ENCODE measurements at places on chromosomes 3 and 15.

DNA sequence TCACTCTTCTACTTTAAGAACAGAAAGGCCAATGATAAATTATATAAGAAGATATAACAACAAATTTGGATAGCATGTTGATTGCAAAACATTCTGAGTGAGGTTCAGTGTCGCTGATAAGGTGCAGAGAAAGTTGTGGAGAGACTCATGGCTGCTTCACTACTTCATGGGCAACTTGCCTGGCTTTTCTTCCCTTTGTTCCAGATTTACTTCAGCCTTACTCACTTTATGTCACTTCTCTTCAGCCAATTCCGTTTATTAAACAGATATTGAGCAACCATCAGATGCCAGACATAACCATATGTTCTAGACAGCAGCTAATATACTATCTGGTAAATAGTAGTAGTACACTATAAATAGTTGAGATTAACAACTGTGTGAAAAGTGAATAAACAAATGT lies 150.0 kb upstream of the CHL1 start:
- DNase-seq, result no peak

- no peak for DNase-seq
Observed at GRCh38 chr15:60283936-60284335, 113.8 kb downstream of the ANXA2 start.

GRCh38 chr15:54605556-54605955 lies 591.2 kb downstream of the RSL24D1 start:
- no peak for DNase-seq

DNA sequence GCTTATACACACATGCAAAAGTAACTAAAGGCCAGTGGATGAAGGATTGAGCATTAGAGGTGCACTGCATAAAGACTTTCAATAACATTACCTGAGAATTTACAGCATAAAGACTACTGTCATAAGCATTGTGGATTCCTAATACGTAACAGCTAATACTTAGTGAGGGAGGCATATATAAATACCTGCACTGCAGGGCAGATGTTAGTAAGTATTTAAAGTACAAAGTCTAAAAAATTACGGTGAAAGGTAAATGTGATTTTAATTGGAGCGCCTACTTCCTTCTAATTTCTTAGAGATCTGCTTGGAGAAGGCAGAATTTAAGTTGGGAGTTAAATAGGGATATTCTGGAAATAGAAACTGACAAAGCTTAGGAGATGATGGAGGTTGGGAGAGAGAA lies 25.4 kb upstream of the TRPM7 start:
- DNase-seq, result no peak

DNA sequence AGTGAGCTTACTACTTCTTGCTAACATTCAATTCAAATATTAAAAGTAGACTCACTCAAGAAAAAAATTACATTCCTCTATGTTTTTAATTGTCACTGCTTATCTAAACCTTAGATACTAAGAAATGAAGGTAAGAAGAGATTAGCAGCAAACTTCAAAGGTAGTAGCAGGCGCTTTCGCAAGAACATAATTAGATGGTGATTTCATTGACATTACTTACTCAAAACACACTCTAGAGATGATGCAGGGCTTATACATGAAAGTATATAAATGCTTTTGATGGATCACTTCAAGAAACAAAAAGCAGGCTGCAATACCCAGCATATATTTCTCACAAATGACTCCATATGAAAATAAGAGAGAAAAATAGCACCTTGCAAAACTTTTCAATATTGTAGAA lies 86.8 kb downstream of the FSIP1 start:
- no peak for DNase-seq

GRCh38 chr3:112372396-112372795 lies 39.4 kb downstream of the CD200 start:
- no peak for DNase-seq

GRCh38 chr3:15542614-15543013 lies 21.1 kb upstream of the COLQ start:
- no peak for DNase-seq

- no peak for DNase-seq
Observed at GRCh38 chr15:91894606-91895005, 41.1 kb downstream of the SLCO3A1 start.

- no peak for DNase-seq
Observed at GRCh38 chr3:50325113-50325480, 2.6 kb upstream of the HYAL2 start.

- DNase-seq, result no peak
Observed at GRCh38 chr3:184336547-184337398, 627 bp upstream of the FAM131A start.

- no peak for DNase-seq
Observed at GRCh38 chr3:37833302-37834186, 28.1 kb upstream of the CTDSPL start.

DNA sequence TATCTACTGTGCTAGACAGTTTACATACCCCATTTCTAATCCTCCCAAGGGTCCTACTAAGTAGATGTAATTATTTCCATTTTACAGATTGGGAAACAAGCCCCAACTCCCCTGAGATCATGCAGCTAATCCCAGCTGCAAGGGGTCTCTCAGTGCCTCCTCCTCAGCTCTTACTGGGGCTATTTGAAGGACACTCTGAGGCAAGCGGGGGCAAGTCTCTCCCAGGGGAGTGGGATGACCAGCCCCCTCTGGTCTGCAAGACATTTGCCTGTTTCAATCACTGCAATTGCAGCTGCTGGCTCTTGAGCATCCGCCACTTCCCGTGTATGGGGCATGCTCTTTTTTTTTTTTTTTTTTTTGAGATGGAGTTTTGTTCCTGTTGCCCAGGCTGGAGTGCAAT lies 11.4 kb downstream of the LAMP3 start:
- DNase-seq, result no peak

GRCh38 chr15:52558196-52558595 lies 10.6 kb downstream of the ARPP19 start:
- no peak for DNase-seq

- peak; percentile 71 for DNase-seq
Observed at GRCh38 chr3:42117175-42118008, 26.2 kb downstream of the TRAK1 start.

- no peak for DNase-seq
Observed at GRCh38 chr3:18965781-18966180, 182.5 kb upstream of the KCNH8 start.

GRCh38 chr3:77232557-77232956 lies 192.7 kb downstream of the ROBO2 start:
- DNase-seq, result no peak

DNA sequence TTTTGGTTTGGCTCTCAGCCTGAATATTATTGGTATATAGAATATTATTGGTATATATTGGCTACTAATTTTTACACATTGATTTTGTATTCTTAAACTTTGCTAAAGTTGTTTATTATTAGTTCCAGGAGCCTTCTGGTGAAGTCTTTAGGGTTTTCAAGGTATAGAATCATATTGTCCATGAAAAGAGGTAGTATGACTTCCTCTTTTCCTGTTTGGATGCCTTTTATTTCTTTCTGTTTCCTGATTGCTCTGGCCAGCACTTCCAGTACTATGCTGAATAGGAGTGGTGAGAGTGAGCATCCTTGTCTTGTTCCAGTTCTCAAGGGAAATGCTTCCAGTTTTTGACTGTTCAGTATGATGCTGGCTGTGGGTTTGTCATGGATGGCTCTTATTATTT lies 107.3 kb upstream of the LIPC start:
- DNase-seq, result no peak

GRCh38 chr15:46815765-46816164 lies 901.5 kb upstream of the SEMA6D start:
- DNase-seq, result no peak

- no peak for DNase-seq
Observed at GRCh38 chr15:78071383-78071782, 6.1 kb downstream of the TBC1D2B start.

DNA sequence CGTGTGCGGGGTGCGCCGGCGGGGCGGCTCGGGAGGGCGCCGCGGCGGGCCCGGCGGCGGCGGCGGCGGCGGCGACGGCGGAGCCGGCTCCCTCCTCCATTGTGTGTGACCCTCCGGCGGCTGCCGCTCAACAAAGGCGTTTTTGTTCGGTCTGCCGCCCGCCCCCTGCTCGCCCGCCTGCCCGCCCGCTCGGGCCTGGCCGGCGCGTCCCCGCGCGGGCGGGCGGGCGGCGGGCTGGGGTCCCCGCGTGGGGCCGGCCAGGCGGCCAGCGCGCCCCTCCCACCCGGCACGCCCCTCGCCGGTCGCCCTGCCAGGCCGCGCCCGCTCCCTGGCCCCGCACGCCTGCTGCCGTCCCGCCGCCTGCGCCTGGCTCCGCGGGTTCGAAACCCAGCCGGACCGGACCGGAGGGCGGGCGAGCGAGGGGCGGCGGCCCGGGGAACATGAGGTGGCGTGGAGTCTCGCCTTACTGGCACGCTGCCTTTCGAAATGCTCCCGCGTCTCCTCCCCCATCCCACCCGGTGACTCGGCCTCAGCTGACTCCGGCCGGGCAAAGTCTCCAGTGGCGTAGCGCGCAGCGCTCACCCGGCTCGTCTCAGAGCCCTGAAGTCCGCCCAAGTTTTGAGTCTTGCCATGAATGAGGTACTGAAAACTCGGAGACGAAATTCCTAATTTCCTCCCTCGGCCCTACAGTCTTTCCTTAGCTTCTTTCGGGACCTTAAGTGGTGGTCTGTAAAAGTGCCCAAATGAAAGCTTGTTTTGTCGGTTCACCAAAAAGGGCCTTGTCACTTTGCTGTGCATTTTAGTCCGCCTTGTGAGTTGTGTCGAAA lies 588 bp downstream of the MAPK6 start:
- peak; percentile 83 for DNase-seq

DNA sequence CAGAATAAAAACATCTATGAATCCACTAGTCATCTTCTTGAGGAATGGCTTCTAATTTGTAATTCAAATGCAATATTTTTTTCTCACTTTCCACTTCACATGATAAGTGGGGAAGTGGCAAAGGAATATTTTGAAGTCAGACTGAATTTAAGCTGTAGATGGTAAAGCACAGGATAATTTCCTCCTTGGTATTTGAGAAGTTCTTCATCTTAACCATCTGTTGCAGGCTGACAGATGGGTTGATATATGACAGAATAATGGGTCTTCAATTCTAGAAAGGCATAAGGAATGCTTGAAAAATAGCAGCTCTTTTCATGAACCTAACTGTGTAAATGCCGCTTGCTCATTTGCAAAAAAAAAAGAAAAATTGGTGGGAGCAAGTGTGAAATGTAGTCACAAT lies 66.5 kb upstream of the SNTN start:
- no peak for DNase-seq

DNA sequence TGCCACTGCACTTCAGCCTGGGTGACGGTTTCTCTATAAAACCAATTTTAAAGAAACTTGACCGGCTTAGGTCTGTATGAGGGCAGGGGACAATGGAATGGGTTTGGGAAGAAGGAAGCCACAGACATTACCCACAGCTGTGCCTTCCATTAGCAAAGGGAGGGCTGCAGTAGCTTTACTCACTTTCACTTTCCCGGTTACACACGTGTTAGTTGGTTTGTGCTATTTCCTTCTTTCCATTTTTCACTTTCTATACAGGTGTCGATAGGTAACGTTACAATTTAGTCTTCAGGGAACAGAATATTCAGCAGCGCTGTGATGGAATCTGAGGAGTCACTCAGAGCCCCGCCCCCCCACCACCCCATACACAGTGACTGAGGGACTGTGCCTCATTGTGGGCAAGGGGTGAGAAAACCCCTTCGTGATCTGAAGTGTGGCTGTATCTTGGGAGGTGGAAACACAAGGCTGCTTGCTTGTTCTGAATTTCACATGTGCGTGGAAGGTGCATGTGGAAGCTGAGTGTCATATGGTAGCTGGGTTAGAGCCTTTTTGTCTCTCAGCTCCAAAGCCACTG lies 44.8 kb upstream of the RPL32 start:
- DNase-seq, result no peak

DNA sequence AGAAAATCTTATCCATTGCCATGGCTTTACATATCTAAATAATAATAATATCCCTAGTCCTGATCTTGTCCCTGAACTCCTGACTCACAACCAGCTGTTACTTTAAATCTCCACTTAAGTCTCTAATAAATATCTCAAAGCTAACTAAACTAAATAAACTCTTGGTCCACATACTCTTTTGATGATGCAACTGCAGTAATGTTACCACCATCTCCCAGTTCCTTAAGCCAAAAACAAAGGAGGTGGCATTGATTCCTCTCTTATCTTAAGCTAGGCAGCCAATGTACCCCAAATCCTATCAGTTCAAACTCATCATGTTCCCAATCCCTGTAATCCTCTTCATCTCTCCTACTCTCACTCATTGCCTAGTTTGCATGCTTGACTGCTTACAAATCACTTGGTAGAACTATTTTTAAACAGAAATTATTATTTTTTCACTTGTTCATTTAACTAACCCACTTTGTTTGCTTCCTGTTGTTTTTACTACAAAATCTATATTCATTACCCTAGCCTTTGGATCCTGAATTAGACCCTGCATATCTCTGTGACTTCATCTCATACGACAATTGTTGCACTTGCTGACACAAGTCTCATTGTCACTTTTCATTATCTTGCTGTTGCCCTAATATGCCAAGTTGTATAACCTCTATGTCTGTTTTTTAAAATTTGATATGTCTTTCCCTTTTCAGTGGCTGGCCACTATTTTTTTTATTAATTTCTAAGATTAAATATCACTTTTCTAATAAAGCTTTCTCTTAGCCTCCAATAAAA lies 462.2 kb downstream of the ZPLD1 start:
- DNase-seq, result no peak

GRCh38 chr15:22891426-22892210 lies 53.2 kb downstream of the NIPA2 start:
- no peak for DNase-seq

DNA sequence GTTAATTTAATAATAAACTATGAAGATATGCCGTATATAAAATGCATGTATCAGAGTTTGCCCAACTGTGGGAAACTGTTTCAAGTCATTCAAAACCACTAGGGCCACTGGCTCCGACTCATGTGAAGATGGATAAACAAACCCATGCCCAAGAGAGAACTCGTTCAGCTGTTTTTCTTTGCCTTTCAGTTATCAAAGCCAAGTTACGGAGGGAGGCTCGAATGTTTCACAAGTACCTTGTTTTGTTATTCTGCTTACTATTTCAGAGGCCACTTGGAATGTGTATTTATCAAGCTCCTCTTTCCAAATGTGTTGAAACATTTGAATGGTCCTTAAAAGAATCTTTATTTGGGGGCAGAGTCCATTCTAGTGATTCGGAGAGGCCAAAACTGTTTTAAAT lies 82.1 kb downstream of the DUT start:
- DNase-seq, result no peak

GRCh38 chr3:41653571-41654239 lies 308.2 kb downstream of the ULK4 start:
- DNase-seq, result no peak

DNA sequence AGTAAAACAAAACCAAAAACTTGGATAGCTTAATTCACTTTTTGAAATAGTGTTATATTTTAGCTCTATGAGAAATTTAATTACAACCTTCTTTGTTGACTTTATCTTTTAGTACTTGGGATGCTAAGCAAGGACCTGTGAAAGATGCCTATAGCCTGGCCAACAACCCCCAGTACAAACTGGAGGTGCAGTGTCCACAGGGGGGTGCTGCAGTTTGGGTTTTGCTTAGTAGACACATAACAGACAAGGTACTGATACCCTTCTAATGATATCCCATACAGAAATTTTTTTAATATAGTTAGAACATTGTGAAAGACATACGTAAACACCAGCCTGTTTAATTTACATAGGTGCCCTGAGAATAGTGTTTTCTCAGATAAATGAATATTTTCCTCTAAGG lies 35.3 kb downstream of the CAPN7 start:
- DNase-seq, result no peak

- no peak for DNase-seq
Observed at GRCh38 chr3:122956693-122957455, 70.7 kb downstream of the SEMA5B start.

GRCh38 chr3:65595222-65596028 lies 443.3 kb downstream of the MAGI1 start:
- peak; percentile 70 for DNase-seq
